ENCODE measurements at places on chromosomes 16 and 17.
A peak's percentile ranks its signal among the peaks of the same experiment; 100 is the strongest.

DNA sequence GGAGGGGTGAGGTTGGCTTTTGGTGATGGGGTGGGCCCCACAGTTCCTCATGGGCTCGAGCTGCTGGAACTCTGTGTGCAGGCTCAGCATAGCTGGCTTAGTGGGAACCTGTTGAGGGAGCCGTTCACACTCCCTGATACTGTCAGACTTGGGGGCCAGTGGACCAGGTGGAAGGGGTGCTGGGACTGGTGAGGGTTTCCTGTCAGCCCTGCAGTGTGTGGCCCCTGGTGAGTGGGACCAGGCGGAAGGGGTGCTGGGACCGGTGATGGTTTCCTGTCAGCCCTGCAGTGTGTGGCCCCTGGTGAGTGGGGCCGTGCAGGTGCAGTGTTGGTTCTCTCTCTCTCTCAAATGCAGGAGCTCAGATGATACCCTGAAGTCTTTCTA is 45.1 kb upstream of the ZNF750 start:
- DNase-seq, result no peak

GRCh38 chr16:70687102-70687511 is 1.3 kb upstream of the MTSS2 start:
- DNase-seq, result no peak

- DNase-seq, result no peak
Observed at GRCh38 chr16:50742576-50743200, 802 bp downstream of the CYLD start.

DNA sequence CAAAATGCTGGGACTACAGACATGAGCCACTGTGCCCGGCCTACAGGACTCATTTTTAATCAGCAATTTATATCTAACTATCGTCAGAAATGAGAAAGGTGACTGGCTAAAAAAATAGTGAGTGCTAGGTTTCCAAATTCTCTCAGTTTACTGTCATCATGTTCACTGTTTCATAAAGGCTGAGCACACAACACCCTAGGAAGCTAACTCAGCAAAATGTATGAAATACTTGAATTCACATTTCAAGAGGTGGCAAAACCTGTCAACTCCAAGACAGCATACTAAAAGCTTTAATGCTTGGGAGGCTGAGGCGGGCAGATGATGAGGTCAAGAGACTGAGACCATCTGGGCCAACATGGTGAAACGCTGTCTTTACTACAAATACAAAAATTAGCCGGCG is 16.7 kb downstream of the WDR45B start:
- DNase-seq, result no peak

DNA sequence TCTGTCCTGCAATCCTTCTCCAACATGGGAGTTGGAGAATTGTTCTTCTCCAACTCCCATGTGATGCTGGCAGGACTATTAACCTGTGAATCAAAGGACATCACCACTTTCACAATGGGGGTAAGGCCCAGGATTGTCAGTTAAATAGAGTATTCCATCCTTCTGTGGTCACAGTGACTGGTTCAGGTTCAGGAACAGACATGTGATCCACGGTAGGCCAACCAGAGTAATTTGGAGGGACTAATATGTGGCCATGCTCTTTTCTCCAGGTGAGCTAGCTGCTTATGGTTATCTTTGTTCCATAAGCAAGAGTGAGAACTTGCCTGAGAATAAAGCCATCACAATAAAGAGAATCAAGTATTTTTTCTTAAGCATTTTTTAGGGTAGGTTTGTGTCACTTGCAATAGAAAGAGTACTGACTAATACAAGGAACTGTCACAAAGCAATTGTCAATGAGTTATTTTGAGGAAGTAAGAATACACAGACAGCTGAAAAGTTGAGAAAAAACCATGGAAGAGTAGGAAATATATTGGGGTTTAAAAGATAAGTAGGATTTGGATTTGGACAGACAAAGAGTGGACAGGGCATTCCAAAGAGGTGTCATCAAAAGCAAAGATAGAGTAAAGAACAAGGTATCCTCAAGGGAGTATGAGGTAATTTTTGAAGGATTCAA is 63.4 kb downstream of the BRIP1 start:
- no peak for DNase-seq

GRCh38 chr17:60091109-60091508 is 12.4 kb upstream of the HEATR6 start:
- DNase-seq, result no peak

GRCh38 chr17:77928519-77929179 is 29.9 kb upstream of the TNRC6C start:
- no peak for DNase-seq

GRCh38 chr17:74430706-74431567 is 951 bp upstream of the GPRC5C start:
- DNase-seq, result peak; percentile 90

GRCh38 chr17:6045621-6046357 is 24.4 kb upstream of the WSCD1 start:
- DNase-seq, result no peak

DNA sequence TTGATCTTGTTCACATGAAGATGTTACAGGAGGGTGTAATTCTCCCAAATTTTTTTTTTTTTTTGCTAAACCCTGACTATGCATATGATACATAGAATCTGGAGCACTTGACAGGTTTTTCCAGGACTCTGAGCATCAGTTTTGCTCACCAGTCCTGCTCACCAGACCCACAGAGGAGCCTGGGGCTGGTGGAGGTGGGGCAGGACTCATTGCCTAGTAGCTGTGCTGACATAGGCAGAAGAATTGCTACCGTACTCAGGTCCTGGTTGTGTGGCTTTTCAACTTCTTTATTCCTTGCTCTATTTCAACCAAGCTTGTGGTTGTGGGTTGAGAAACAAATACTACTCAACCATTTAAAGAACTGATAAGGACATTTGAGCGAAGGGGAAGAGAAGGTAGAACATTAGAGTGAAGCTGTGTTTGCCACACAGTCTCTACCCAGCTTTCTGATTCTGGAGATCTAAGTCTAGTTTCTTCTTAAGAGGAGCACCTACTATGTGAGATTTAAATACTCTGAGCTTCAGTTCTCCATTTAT is 212.4 kb downstream of the UTP18 start:
- no peak for DNase-seq

DNA sequence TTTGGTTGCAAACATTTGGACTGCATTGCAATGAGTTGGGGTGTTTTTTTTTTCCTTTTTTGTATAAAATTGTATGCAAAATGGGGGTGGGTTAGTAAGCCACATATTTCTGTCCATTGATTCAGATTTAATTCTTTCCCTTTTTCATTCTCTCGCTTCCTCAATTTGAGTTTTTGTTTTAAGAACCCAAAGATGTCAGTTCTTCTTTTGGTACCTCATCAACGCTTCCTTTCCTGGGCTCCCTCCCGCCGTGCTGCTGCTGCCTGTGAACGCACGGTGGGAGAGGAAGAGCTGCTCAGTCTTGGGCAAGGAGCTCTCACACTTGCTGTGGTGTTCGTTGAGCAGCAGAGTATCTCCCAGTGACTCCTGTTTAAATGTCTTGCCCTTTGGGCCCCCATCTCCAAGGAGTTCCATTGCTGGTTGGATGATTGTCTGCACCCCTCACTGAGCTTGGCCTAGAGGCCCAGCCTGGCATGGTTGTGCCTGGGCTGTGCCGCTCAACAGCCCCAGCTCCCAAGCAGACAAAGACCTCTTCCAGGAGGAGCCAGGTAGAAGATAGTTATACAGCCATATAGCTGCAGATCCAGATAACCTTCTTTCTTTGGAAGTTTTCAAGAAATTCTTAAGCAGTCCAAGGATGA is 13.6 kb downstream of the UBFD1 start:
- no peak for DNase-seq

DNA sequence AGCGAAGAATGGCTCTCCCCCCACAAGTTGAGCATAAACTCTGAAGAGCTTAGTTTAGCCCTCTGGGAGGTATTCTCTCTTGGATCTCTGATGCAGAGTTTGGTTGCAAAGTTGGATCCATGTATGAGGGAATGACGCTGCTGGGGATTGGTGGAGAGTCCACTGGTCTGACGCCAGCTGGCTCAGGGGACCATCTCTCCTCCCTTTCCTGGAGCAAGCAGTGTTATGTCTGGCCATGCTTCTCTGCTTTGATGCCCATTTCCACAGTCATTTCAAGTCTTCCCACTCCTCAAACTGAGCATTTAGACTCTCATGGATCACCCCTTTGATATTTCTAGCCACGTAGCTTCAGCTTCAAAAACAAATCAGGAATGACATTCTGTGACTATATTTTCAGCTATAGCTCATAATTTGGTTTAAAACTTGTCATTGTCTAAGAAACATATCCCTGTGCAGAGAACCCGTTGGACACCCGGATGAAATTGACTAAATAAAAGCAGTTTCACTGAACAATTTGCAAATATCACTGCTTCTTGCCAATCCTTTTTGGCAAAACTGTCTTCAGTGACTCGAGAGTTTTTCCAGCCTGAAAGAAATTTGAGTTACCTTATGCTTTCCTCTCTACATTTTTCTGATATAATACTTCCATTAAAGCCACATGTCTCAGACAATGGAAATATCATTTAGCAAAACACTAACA is 193.4 kb upstream of the CDH11 start:
- peak; percentile 40 for DNase-seq

DNA sequence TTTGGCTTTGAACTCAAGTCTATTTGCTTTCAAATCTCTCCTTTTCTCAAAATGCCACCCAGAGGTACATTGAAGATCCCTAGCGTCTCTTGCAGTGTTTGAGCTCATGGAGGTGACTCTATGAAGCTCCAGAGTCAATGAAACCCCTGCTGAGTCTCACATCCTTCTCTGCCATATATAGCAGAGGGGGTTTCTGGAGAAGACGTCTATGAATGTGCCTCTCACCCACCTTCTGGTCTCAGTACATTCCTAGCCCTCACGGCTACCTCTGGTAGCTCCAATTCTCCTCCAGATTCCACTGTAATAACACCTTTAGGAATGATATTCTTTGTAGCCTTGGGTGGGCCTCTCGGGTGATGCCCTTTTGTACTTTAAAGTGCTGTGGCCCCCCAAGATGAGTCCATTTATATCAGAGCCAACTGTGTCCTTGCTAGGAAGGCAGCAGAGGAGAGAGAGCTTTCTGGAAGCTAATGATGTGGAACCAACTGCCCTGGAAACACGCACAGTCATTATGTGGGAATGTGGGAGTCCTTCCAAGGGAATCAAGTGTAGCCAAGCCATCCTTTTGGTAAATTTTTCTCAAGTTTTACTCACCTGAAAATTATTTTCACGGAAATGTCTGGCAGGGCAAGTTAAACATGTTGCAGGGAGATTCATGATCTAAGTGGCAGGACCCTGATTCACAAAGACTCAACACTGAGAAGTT is 123.4 kb downstream of the ASIC2 start:
- no peak for DNase-seq

- DNase-seq, result no peak
Observed at GRCh38 chr16:27639561-27640276, 89.8 kb downstream of the KATNIP start.
